ENCODE measurements at places on chromosomes 11 and 22.

GRCh38 chr22:35526333-35526979, 14.2 kb upstream of the RASD2 start:
- DNase-seq, result no peak

- DNase-seq, result no peak
These were observed 9.8 kb downstream of the TP53I11 start for GRCh38 chr11:44940835-44941234.

DNA sequence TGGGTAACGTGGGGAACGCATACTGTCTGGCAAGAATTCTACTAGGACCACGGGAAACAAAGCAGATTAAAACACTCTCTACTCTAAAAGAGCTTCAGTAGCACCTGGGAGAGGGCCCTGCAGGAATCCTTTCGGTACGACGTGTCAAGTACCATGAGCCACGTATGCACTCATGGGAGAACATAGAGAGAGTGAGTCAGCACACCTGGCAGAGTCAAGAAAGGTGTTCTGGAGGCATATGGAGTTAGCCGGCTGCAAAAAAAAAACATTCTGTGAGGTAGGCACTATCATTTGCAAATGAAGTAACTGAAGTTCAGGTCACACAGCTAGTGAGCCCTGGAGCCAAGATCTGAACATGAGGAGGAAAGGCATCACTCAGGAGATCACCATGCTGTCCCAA, 71.1 kb upstream of the BID start:
- DNase-seq, result no peak

GRCh38 chr22:28992565-28993356, 68.9 kb downstream of the C22orf31 start:
- DNase-seq, result no peak

DNA sequence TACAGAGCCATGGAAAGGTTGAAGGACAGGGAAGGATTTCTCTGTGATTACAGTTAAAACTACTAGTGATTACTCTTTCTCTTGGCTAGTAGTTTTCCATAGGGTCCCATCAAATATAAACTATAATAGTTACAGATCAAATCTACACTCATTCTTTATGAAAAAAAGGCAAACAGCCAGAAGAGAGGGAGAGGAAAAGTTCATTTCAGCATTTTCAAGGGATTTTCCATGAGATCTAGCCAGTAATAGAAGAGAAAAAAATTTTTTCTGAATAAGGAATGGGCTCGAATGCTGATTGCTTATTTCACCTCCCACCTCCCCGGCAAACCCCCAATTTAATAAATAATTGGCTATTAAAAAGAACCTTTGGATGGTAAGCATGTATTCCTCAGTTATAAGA, 74.8 kb upstream of the BLID start:
- DNase-seq, result no peak

DNA sequence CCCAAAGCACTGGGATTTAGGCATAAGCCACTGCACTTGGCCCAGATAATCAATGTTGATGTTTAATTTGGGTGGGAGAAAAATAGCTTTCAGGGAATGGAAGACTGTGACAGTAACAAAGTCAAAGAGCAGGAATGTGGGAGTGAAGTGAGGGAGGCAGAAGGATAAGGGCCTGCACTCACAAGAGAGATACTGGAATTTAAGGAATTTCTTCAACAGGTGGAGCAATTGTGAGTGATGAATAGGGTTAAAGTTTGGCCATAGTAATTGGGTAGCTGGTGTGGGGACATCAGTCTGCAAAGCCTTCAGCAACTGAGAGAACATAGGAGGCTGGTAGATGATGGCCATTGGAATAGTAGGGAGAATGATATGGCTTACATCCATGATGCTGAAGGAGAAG, 8.6 kb upstream of the APBB1 start:
- DNase-seq, result no peak

GRCh38 chr22:45316796-45317526, 7.2 kb downstream of the FAM118A start:
- DNase-seq, result no peak

DNA sequence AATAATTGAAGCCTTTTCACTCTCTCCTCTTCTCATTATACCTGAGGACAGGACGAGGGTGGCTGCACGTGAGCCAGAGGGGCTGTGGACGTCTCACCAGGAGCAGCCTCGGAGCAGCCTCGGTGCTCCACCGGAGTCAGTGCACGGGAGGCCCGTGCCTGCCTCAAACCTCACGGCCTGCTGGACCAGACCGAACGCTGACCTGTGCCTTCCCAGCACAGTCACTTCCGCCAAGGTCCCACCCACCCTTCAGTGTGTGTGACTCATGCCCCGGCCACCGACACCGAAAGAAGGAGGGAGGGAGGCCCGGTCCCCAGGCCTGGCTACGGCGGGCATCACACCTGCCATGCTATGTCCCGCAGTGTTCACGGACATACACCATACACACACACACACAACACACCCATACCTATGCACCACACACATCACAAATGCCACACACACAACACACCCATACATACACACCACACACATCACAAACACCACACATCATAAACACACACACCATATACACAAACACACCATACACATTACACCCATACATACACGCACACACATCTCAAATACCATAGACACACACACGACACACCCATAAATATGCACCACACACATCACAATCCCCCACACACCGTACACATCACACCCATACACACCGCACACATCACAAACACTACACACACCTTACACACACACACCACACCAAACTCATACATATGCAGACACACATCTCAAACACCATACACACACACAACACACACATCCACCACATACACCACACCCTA, 1506.5 kb downstream of the TBC1D22A start:
- DNase-seq, result no peak

DNA sequence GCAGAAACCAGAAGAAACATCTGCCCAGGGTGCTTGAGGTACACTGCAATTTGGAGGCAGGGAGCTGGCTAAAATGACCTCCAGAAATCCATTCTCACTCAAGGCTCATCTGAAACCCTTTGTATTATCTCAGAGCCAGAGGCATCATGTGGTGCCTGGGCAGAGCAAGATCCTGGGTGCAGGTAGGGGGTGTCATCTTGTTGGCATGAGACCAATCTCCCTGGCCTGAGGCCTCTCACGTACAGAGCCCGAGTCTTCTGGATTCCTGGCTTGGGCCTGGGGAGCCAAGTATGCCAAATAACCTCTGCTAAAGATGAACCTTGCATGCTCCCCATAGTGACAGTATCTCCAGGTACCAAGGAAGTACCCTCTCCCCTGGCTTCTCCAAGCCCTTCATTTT, 2.4 kb downstream of the LMO1 start:
- no peak for DNase-seq

DNA sequence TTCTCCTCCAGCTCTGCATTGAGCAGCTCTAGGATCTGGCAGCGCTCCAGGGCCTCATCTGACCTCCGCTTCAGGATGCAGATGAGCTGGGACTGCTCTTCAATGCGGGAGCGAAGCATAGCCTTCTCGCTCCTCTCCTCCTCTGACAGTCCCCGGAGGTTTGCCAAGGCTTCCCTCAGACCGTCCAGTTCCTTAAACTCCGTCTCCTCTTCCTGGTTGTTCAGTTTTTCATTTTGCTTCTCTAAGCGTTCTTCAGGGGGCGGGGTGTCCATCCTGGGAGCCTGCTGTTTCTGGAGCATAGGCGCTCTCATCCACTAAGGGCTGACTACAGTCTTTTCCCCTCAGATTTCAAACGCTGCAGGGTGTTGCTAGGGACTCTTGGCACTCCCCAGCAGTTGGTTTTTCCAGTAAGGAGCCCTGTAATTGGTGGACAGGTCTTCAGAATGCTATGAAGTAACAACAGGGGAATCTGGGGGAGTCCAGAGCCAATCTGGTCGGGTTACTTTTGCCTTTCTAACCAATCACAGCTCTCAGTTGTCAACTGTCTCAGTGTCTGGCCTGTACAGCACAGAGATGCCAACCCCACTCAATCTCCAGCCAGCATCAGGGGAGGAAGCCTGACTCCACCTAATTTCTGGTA, at the start of gene CCDC89:
CCDC89 (minus strand) TSS at position 376 of the 640 bp plus-strand sequence; CDS start at position 311, 65 bp downstream.
- peak; percentile 6 for DNase-seq

- DNase-seq, result no peak
These were observed 23.2 kb upstream of the FLI1 start for GRCh38 chr11:128670631-128671030.

DNA sequence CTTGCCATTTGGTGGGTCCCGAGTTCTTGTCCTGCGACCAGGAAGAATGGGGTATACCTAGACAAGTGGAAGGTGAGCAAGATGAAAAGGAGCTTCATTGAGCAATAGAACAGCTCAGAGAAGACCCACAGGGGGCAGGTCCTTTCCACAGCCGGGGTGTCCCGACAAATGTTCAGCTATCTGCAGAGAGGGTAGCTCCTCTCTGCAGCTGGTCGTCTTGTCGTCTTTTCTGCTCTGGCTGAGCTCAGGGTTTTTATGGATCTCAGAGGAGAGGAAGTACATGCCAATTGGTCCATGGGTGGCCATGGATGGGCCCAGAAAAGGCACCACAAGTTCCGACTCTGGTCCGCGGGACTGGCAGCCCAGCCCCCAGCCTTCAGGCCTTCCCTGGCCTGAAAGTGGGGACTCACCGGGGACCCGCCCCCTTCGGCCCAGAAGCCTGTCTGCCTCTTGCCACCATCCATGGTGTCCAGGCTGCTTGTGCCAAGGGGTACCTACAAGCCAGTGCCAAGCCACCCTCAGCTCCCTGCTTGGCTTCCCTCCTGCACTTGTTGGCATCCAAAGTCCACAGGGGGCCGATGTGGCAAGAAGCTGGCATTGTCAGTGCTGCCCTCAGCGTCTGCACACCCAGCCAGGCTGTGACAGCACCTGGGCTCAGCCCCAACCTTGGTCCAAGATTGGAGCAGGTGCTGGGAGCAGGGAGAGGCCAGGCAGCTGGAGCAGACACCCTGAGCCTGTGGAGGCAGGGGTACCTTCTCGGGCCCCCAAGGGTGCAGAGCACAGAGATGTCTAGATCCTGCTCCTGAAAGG, 438.9 kb downstream of the TBC1D22A start:
- no peak for DNase-seq

DNA sequence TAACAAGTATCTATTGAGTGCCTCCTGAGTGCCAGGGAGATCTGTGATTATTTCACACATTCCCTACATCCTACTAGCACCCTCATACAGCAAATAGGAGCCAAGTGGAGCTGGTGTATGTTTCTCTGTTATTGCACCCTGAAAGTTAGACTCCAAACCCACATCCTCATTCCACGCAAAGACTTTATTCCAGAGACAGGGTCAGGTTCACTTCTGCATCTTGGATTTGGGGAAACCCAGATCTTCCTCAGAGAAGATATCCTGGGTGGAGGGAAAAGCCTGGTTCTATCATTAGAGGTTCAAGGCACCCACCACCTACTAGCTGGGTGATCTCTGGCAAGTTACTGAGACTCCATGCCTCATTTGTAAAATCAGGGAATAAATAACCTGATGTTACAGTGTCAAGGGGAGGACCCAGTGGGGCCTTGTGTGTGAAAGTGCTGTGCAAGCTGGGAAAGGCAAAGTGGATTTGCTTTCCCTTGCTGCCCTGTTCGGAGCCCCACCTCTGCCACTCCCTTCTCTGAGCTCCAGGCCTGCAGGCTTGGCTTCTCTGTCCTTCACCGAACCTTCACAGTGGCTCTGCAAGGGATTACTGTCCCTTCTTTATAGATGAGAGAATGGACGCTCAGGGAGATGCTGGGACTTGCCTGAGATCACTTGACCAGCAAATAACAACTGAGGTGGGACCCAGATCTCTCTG, 991 bp upstream of the SLCO2B1 start:
- DNase-seq, result peak; percentile 69

DNA sequence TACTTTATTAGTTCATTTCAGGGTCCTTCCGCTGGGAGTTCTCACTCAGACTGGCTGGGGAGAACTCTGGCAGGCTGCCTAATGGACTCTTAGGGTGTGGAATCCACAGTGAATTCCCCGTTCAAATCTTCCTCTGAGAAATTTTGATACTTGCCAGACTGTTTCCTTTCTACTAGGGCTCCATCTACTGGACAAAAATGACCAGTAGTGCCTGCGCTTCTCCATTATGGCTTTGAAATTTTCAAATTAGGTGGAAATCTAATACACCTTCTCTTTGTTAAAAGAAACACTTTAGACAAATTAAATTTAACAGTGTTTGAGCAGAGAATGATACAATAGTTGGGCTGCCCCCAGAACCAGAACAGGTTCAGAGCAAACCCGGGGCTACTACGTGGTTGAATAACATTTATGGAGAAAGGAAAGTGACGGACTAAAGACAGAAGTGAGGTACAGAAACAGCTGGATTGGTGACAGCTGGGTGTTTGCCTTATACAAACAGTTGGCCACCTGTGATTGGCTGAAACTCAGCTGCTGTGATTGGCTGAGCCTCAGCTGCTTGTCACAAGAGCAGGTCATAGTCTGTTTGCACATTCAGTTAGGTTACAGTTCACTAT, 52.9 kb upstream of the FDX1 start:
- DNase-seq, result peak; percentile 83

- no peak for DNase-seq
These were observed 37.6 kb downstream of the RAB30 start for GRCh38 chr11:83033972-83034672.

- DNase-seq, result no peak
These were observed 3.3 kb upstream of the JAML start for GRCh38 chr11:118227865-118228785.

DNA sequence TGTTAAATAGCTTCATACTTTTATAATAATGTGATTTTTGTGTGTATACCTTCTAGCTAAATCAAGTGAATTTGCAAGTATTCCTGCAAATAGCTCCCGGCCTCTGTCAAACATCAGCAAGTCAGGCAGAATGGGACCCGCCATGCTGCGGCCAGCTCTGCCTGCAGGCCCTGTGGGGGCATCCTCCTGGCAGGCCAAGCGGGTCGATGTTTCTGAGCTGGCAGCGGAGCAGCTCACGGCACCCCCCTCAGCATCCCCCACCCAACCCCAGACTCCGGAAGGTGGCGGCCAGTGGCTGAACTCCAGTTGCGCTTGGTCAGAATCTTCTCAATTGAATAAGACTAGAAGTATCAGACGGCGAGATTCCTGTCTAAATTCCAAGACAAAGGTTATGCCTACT, 19.3 kb downstream of the GTSE1 start:
- no peak for DNase-seq

- no peak for DNase-seq
These were observed 1.8 kb downstream of the TESMIN start for GRCh38 chr11:68749229-68750123.

DNA sequence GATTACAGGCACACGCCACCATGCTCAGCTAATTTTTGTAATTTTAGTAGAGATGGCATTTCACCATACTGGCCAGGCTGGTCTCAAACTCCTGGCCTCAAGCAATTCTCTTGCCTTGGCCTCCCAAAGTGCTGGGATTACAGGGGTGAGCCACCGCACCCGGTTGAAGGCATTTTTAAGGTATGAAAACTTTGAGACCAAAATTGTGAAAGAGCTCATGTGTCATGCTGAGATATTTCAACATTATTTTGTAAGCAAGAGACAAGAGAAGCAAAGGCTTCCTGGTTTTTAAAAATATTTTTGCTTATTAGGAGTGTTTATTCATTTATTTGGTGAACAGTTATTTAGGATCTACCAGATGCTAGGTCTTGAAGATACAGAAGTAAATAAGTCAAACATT, 6.8 kb downstream of the NHERF4 start:
- peak; percentile 60 for DNase-seq

GRCh38 chr11:134780486-134781147, 368.6 kb upstream of the B3GAT1 start:
- DNase-seq, result no peak

Data from suppressor macrophage (primary cell).